Liver (tissue), 10 donors: ENCODE measurements at places on chromosomes 2 and 18.

- peak; percentile 32 for DNase-seq
These were observed 819.6 kb upstream of the FSHR start for GRCh38 chr2:49973917-49974368.

DNA sequence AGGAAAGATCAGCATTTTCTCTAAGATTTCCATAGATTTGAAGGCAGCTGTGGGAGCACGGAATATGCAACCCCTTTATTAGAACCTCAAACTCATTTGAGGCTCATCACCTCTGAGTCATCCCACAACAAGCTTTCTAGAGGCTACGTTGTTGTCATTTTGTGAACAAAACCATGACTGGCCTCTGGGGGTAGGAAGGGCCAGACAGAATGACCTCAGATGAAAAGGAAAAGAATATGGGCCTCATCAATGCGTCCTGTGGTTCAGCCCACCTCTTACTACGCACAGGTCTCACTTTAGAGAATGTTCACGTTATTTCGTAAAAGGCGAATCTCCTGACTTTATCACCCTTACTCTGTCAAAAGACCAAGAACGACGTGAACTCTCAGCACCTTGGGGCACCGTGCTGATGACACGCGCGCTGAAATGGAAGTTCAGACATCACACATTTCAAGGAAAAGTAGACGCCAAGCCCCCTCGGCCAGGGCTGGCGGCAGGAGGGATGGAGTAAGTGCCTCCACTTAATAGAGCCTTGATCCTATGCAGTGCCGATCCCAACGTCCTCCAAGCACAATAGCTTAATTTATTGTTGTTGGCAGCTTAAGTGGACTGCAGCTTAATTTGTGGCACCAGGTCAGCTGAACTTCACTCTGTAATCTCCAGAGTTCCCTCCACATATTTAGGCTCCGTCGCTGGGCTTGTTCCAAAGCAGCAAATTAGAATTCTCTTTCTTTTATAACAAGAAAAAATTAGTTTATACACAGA is 208.3 kb downstream of the EIPR1 start:
- DNase-seq: no peak

DNA sequence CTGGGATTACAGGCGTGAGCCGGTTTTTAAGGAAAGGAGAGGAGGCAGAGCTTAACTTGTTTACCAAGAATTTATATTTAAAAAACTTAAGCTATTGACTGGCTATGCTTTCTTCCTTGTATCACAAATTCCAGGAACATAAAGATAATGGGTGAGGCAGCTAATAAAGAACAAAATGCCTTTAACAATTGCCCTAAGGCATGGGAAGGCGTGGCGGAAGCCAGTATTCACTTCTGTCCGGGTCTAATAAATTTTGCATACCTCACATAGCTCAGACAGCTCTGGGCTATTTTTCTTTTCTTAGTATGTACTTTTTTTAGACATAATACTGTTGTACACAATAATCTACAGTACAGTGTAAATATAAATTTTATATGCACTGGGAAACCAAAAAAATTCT is 1.0 kb upstream of the LDAH start:
- no peak for DNase-seq

- DNase-seq: no peak
These were observed 123.3 kb downstream of the PRKCE start for GRCh38 chr2:45774688-45775244.
